ENCODE measurements at places on chromosomes 7 and 10. TPM values are rescaled to one million over a fixed set of nuclear protein-coding genes. Genes with fewer than 3 reads are reported as not detected.

DNA sequence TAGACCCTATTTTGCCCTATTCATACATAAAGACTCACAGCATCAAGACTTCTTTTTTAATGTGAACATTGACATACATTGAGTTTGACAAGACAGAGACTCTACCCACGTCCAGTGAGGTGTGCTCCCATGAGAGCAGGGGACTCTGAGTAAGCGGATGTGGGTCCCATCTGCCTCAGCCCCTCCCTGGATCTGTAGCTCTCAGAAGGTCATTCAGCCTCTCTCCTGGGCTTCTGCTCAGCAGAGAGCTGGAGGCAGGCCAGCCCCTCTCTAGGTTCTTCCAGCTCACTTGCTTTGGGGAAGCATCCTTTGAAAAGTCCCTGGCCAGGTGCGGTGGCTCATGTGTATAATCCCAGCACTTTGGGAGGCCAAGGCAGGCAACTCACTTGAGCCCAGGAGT lies 146.9 kb upstream of the ZMIZ1 start:
- DNase-seq, result no peak

The ACHE gene
- 0.40 TPM for total RNA-seq

The SEMA3A gene
- 1.2 TPM for total RNA-seq

The LHFPL3 gene
- not detected for total RNA-seq

The ZPBP gene
- total RNA-seq, result not detected

GRCh38 chr7:22275661-22276060 lies 81.3 kb downstream of the RAPGEF5 start:
- DNase-seq, result no peak

DNA sequence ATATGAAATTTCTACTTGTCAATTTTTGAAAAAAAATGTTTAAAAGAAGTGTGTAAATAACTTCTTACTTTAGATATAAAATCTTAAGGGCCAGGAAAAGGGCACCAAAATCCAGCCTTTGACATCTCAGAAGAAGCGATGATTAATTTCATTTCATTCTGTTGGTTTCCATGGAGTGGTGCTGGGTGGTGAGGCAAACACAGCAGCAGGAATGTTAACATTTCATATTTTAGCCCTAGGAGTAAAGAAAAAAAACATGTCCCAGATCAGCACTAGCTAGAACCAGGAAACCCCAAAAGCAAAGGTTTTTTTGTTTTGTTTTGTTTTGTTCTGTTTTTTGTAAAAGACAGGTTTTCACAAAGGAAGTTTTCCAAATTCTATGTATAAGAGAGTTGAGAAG lies 298.8 kb upstream of the C7orf33 start:
- DNase-seq, result no peak

- DNase-seq, result no peak
These were observed 217.7 kb downstream of the ABCA13 start for GRCh38 chr7:48388911-48389310.

GRCh38 chr7:42198974-42199668 lies 37.9 kb downstream of the GLI3 start:
- no peak for DNase-seq

The WEE2 gene
- total RNA-seq, result not detected

GRCh38 chr7:155293721-155294510 lies 3.8 kb upstream of the INSIG1 start:
- no peak for DNase-seq

The TAS2R5 gene
- total RNA-seq, result not detected

DNA sequence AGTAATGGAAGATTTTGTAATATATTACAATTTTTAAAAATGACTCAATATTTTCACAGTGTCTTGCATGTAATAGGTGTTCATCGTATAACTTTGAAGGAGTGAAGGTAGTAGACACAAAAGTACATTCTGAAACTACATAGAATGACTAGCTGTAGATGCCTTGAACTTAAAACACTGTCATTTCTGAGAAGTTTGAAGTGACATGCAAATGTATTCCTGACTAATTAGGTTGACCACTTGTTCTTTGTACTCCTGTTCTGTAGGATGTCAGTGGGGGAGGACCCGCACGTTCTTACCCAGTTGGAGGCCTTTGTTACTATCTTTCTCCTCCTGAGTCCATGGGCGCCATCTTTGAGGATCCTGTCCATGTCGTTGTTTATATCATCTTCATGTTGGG lies 31.2 kb downstream of the SEC61A2 start:
- no peak for DNase-seq

The CRYGN gene
- not detected for total RNA-seq

DNA sequence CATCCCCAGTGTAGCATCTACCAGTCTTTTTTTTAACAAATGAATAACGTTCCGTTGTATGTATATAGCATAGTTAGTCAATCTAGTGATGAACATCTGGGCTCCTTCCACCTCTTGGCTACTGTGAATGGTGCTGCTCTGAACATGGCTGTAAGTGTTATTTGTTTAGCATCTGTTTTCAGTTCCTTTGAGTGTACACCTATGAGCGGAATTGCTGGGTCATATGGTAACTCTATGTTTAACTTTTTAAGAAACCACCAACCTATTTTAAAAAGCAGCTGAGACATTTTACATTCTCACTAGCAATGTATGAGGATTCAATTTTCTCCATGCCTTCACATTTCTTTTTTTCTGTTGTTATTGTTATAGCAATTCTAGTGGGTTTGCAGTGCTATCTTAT lies 178.2 kb downstream of the DNAJC1 start:
- no peak for DNase-seq

The FAM20C gene
- 23.8 TPM for total RNA-seq

DNA sequence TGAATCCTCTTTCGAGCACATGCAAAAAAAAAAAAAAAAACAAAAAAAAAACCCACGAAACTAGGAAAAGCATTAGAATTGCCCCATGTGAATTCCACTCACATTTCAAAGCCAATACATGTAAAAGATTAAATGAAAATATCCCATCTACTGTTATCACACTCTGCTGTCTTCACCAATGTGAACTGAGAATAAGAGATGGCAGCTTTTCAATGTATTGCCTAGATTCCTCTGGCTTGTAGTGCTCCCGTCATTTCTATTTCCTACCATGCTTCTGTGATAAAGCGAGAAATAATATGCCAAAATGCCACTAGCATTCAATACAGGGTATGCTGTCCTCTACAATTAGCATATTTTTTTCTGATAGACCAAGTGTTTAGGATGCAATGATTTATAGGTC lies 517.0 kb downstream of the NRG3 start:
- DNase-seq, result no peak

DNA sequence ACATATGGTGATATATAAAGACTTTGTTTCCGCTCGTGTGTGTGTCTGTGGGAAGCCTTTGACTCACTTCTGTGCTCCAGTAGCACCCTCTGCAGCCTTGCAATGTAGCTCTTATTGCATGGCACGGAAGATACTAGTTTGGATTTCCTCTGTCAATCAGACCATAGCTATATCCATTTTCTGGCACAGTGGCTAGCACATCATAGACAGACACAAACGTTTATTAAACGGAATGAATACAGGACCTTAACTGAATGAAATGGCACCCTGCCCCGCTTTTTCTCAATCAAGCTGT lies 124.0 kb upstream of the PTPN20 start:
- DNase-seq, result no peak

DNA sequence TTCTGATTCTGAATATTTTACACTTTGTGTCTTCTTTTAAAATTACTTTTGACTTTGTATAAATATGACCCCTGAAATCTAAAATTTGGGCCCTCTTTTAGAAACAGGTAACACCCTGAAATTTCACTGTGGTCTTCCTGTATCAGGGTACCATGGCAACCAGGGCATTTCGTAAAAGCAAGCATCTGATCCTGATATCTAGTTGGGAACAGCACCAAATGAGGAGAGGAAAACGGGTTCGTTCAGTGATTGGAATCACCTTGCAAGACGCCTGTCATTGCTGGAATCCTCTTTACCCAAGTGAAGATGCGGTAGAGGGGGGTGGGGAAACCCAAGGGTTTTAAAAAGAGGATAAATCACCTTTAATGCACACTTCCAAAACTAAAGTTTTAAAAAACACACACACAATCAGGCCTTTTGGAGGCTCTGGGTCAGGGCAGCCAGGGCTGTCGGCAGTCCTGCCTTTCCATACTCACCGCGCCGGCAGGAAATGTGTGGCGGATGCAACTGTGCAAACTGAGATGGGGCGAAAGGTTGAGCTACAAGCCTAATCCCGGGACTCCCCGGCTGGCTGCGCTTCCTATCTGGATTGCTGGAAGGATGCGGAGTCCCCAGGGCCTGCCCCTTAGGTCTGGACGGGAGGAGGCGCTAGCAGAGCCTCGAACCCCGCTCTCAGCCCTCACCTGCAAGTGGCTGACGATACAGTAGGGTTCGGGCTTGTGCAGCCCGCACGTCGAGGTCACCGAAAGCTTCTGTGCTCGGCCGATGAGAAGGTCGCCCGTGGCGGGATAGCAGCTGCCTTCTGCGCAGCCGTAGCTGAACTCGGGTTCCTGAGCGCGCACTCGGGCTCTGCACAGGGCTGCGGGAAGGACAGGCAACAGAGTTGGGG lies 1.8 kb downstream of the LAMB1 start:
- DNase-seq, result peak; percentile 69

GRCh38 chr7:31315758-31316157 lies 24.8 kb downstream of the NEUROD6 start:
- no peak for DNase-seq

The EPO gene
- not detected for total RNA-seq

DNA sequence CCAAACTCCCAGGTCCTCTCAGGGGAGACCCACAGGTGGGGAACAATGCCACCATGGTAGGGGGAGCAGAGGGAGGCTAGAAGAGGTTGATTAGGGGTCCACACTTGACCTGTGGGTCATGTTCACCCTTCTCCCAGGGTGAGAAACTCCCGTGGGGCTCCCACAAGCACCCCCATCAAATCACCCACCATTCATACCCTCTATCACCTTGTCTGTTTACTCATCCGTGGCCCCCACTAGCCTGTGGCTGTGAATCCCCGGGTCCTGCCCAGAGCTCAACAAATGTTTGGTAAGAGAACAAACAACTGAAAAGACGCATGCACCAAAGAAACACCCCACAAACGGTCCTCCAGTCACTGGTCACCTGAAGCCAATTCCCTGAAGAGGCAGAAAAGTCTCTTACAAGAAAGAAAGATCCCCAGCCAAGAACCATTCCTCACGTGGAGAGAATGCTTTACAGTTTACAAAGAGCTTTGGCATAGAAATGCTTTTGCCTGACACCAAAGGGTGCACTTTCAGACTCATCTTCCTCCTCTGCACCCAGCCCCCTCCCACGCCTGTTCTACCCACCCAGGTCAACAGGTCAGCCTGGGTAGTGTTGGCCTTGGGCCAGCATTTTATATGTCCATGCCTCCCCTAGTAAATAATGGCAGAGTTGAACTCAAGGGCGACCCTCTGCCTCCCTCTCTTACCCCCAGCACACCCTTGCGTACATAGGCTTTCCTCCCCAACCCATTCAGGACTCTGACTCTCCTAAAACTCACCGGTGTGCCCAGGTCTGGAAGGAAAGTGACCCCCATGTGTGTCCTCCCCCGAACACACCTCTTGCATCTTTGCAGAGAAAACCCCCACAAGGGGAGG lies 1.9 kb downstream of the ZCCHC24 start:
- DNase-seq, result no peak

GRCh38 chr10:121459279-121459621 lies 139.0 kb downstream of the FGFR2 start:
- no peak for DNase-seq

GRCh38 chr7:142412551-142413193 lies 154.8 kb upstream of the PRSS58 start:
- no peak for DNase-seq

The GHITM gene
- total RNA-seq, result 425 TPM

The MMS19 gene
- total RNA-seq, result 38.4 TPM

DNA sequence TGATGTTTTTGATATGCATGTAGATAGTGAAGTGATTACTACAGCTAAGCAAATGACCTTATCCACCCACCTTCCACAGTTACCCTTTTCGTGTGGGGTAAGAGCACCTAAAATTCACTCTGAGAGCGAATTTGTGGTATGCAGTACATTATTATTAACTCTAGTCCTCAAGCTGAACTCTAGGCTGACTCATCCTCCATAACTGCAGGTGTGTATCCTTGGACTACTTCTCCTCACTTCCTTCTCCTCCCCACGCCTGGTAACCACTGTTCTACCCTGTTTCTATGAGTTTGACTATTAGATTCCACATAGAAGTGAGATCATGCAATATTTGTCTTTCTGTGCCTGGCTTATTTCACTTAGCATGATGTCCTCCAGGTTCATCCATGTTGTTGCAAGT lies 484.6 kb downstream of the GATA3 start:
- DNase-seq, result no peak
